ENCODE measurements at places on chromosomes 7 and 10.

DNA sequence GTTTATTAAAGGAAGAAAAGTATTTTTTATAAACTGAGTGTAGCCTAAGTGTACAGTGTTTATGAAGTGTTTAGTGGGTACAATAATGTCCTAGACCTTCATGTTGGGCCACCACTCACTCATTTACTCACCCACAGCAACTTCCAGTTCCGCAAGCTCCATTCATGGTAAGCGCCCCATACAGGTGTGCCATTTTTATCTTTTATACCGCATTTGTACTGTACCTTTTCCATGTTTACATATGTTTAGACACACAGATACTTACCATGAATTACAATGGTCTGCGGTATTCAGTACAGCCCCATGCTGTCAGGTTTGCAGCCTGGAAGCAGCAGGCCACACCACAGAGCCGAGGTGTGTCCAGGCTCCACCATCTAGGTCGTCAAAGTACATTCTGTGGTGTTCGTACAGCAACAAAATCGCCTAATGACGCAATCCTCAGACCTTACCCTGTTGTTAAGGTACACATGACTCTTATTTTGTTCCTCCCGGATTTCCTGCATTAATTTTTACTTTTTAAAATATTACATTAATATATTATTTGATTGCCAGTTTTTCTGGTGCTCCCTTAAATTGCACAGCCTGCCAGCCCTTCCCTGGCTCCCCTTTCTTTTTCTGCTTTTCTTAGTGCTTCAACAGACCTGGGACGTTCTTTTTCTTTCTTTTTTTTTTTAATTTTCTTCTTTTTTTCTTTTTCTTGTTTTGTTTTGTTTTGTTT lies 881 bp upstream of the SSBP1 start:
- H3K4me3 ChIP-seq, result peak overlapping the region; percentile 97
- H3K27ac ChIP-seq, result peak overlapping the region; percentile 98
- no peaks in the 10 kb centered on the region for H3K27me3 ChIP-seq
- peaks cover 16% of the 10 kb centered on the region for H3K4me1 ChIP-seq
- peak; percentile 49 for DNase-seq

DNA sequence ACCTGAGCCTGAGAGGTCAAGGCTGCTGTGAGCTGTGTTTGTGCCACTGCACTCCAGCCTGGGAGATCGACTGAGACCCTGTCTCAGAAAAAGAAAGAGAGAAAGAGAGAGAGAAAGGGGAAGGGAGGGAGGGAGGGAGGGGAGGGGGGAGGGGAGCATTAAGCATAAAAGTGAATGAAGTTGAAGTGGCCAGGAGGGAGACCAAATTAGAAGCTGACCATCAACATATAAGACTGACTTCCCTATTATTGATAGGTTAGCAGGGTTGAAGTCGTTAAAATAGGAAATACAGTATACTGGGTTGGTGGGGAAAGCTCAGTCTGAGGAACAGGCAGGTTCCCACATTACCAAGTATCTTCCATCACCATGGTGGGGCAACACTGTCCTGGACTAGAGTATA lies 117.1 kb upstream of the MKLN1 start:
- no peak for DNase-seq
- no peaks in the 10 kb centered on the region for H3K4me1 ChIP-seq
- H3K36me3 ChIP-seq, result no peaks in the 10 kb centered on the region
- H3K27me3 ChIP-seq, result no peaks in the 10 kb centered on the region
- H3K27ac ChIP-seq, result no peak overlapping the region
- no peak overlapping the region for H3K4me3 ChIP-seq

DNA sequence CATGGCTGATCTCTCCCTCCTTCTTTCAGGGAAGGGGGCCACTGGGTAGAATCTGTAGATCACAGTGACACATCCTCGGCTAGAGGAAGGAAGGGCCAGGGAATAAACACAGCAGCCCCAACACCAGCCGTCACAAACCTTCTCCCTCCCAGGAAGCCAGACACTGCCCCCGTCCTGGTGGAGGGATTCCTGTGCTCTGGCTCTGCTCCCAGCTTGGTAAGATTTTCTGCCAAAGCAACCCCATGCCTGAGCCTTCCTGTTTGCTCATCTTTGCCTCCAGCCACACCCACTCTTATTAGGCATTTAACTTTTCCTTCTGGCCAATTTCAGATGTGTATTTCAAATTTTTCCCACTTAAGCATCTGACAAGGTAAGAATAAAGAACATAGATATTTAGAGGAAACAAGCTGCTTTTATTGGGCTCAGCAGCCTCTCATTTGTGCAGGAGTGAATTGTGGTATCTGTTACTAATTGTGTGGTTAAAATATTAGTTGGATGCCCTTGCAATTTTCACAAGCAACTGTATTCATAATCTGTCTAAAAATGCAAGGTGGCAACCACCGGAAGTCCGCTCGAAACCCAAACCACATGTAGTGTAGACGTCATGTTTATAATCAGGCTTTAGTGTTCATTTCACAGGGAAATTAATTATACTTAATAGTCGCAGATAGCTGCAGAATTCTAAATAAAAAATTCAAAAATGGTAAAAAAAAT lies 13.2 kb upstream of the NPS start:
- peak; percentile 23 for DNase-seq
- H3K27me3 ChIP-seq, result peaks cover 27% of the 10 kb centered on the region
- H3K4me1 ChIP-seq, result no peaks in the 10 kb centered on the region
- no peak overlapping the region for H3K4me3 ChIP-seq
- H3K27ac ChIP-seq, result no peak overlapping the region

DNA sequence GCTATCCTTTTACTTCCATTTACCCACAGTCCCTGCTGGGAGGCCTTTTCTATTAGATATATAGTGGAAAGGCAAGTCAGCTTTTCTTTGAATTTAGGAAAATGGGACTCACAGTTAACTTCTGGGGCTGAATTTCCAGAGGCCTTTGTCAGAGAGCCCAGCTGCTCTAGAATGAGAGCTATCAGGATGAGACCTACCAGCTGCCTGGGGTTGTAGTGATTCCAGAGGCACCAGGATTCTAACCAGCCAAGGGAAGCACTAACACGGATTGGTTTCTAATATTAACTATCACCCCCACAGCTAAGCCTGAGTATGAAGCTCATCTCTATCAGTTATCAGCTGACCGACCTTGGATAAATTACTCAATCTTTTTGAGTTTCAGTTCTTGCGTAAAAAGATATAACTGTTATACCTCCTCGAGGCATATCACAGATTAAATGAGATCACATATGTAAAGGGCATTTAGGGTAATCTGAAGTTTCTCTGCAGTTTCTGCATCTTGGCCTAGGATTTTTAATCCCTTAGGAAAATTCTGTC lies 56.6 kb upstream of the CALD1 start:
- H3K36me3 ChIP-seq, result no peaks in the 10 kb centered on the region
- no peak overlapping the region for H3K27ac ChIP-seq
- no peak for DNase-seq
- no peaks in the 10 kb centered on the region for H3K27me3 ChIP-seq

- no peak overlapping the region for H3K27ac ChIP-seq
- H3K4me1 ChIP-seq, result peaks cover 15% of the 10 kb centered on the region
- no peak for DNase-seq
Measured at GRCh38 chr7:7433811-7434210, 101.9 kb downstream of the COL28A1 start.

DNA sequence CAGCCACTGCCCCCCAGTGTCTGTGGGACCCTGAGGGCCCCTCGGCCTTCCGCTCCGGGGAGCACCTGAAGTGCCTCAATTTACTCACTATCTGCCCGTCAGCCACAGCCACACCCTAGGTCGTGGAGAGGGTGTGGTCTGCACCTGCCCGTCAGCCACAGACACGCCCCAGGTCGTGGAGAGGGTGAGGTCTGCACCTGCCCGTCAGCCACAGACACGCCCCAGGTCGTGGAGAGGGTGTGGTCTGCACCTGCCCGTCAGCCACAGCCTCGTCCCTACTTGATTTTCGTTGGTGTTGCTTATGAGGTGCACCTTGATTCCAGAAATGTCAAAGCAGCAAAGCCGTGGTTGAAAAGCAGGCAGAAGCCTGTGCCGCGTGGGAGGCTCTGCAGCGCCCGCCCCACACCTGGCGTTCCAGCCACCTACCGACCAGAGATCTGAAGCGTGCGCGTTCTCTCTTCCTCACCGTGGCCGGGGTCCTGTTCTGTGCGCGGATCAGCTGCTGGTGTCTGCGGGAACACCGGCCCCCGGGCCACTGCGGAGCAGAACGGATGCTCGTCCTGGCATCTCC lies 101.6 kb downstream of the DYNC2I1 start:
- H3K36me3 ChIP-seq, result no peaks in the 10 kb centered on the region
- peaks cover 8% of the 10 kb centered on the region for H3K27me3 ChIP-seq
- no peak overlapping the region for H3K27ac ChIP-seq
- H3K4me3 ChIP-seq, result peak overlapping the region; percentile 69
- DNase-seq, result peak; percentile 61

DNA sequence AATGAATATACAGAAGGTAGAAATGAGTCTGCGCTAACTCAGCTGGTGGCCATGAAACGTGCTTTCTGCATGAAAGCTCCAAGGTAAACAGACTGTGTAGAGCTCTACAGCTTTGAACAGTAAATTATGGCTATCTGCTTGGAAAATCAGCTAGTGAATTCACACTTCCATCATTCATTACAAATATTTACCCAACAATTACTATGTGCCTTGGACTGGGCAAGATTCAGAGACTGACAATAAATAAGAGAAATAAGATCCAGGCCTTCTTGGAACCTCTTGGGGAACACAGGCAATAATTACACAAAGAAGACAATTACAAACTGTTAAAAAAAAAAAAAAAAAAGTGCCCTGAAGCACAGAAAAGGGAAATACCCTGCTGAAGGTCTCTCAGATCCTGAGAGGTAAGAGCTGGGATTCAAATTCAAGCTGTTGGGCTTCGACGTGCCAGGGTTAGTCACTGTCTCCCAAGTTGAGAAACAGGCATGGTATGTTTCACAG lies 15.8 kb downstream of the TSPAN12 start:
- DNase-seq, result no peak
- H3K4me3 ChIP-seq, result no peak overlapping the region
- peaks cover 51% of the 10 kb centered on the region for H3K27me3 ChIP-seq
- peaks cover 6% of the 10 kb centered on the region for H3K36me3 ChIP-seq
- no peaks in the 10 kb centered on the region for H3K4me1 ChIP-seq

- H3K4me1 ChIP-seq, result no peaks in the 10 kb centered on the region
- no peak overlapping the region for H3K4me3 ChIP-seq
- H3K27ac ChIP-seq, result no peak overlapping the region
Measured at GRCh38 chr10:74371696-74372095, 220.7 kb downstream of the ADK start.

- peaks cover 72% of the 10 kb centered on the region for H3K36me3 ChIP-seq
- no peaks in the 10 kb centered on the region for H3K27me3 ChIP-seq
- H3K27ac ChIP-seq, result no peak overlapping the region
Measured at GRCh38 chr7:5203183-5203537, 13.1 kb downstream of the WIPI2 start.

GRCh38 chr7:132941905-132942304 lies 140.0 kb downstream of the CHCHD3 start:
- DNase-seq, result no peak
- no peak overlapping the region for H3K27ac ChIP-seq

GRCh38 chr7:113548137-113548536 lies 370.7 kb downstream of the PPP1R3A start:
- no peaks in the 10 kb centered on the region for H3K36me3 ChIP-seq
- no peak overlapping the region for H3K27ac ChIP-seq
- peaks cover 5% of the 10 kb centered on the region for H3K4me1 ChIP-seq
- H3K27me3 ChIP-seq, result no peaks in the 10 kb centered on the region
- H3K4me3 ChIP-seq, result no peak overlapping the region

- no peak overlapping the region for H3K4me3 ChIP-seq
- no peaks in the 10 kb centered on the region for H3K27me3 ChIP-seq
- DNase-seq, result no peak
- no peak overlapping the region for H3K27ac ChIP-seq
Measured at GRCh38 chr10:133347710-133348517, 741 bp downstream of the PRAP1 start.

DNA sequence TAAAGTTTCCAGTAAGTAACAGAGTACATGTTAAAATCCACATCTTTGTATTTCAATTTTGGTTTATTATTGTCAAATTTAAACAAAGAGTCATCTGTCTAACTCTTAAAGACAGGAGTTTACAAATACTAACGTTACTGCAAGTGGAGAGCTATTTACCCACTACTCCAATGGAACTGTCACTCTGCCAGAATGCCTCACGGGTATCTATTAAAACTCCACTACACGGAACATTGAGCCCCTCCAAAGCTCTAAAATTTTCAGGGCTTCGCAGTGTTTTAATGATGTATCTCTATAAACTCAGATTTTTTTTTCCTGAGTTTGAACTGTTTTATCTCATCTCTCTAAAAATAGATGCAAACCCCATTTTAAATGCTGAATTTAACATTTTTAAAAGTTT lies 388.7 kb upstream of the SEMA3A start:
- no peaks in the 10 kb centered on the region for H3K27me3 ChIP-seq
- H3K27ac ChIP-seq, result no peak overlapping the region
- no peaks in the 10 kb centered on the region for H3K4me1 ChIP-seq
- H3K4me3 ChIP-seq, result no peak overlapping the region
- no peaks in the 10 kb centered on the region for H3K36me3 ChIP-seq
- DNase-seq, result no peak

- no peaks in the 10 kb centered on the region for H3K27me3 ChIP-seq
- H3K4me1 ChIP-seq, result peaks cover 29% of the 10 kb centered on the region
- H3K36me3 ChIP-seq, result no peaks in the 10 kb centered on the region
- DNase-seq, result no peak
Measured at GRCh38 chr10:61933859-61934555, 32.5 kb downstream of the ARID5B start.

- H3K27ac ChIP-seq, result no peak overlapping the region
- no peak for DNase-seq
- H3K27me3 ChIP-seq, result no peaks in the 10 kb centered on the region
- no peaks in the 10 kb centered on the region for H3K36me3 ChIP-seq
- peaks cover 3% of the 10 kb centered on the region for H3K4me1 ChIP-seq
- no peak overlapping the region for H3K4me3 ChIP-seq
Measured at GRCh38 chr10:3727268-3727667, 57.7 kb downstream of the KLF6 start.

DNA sequence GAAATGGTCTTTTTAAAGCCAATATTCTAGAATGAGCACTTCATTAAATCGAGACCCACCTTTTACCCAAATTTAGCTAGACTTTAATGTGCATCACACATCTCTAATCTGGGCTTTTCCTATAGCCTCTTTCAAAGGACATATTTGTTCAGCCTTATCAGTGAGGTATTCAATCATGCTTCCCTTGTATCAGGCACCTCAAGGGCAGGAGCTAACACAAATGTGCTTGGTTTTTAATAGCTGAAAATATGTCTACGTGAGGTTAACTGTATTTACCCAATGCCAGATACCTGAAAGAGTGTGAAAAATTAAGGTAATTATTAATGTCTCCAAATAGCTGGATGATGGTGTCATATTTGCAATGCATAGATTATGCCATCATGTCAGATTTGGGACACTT lies 203.9 kb downstream of the SNX10 start:
- no peaks in the 10 kb centered on the region for H3K27me3 ChIP-seq
- no peak overlapping the region for H3K27ac ChIP-seq
- no peaks in the 10 kb centered on the region for H3K36me3 ChIP-seq

- peak within 1 kb of the TSS; percentile 75 for H3K4me3 ChIP-seq
- H3K27me3 ChIP-seq, result no peaks in the 10 kb centered on the region
- H3K4me1 ChIP-seq, result peaks cover 31% of the 10 kb centered on the region
- DNase-seq, result peak; percentile 68
Measured at GRCh38 chr7:73557397-73558257, at the start of gene BCL7B. BCL7B (minus strand) TSS chr7:73557690; CDS start chr7:73557578, 112 bp downstream.

GRCh38 chr10:125154529-125154928 lies 5.8 kb downstream of the CTBP2 start:
- peak; percentile 41 for DNase-seq
- peak overlapping the region; percentile 82 for H3K4me3 ChIP-seq
- peaks cover 58% of the 10 kb centered on the region for H3K4me1 ChIP-seq
- peaks cover 7% of the 10 kb centered on the region for H3K36me3 ChIP-seq

- H3K27me3 ChIP-seq, result no peaks in the 10 kb centered on the region
- no peaks in the 10 kb centered on the region for H3K36me3 ChIP-seq
- DNase-seq, result peak; percentile 69
- H3K27ac ChIP-seq, result no peak overlapping the region
Measured at GRCh38 chr10:35795131-35795824, 153.2 kb upstream of the FZD8 start.
